ENCODE measurements at places on chromosomes 3 and 15.

DNA sequence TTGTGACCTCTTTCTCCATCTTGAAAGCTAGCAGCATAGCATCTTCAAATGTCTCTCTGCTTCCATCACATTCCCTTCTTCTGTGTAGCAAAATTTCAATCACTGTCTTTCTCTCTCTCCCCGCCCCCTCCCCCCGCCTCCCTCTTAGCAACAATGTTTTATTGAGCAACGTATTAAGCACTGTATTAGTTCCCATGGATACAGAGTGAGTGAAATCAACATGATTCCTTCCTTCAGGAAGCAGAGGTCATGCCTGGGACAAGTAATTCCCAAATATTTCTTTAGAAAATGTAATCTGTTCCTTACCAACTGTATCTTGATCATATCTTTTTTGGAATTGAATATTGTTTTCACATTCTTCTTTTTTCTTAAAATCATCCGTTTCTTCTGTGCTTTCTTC is 373.7 kb upstream of the NECTIN3 start:
- DNase-seq = no peak

- no peak for DNase-seq
Measured at GRCh38 chr3:120368172-120368571, 19.0 kb upstream of the LRRC58 start.

DNA sequence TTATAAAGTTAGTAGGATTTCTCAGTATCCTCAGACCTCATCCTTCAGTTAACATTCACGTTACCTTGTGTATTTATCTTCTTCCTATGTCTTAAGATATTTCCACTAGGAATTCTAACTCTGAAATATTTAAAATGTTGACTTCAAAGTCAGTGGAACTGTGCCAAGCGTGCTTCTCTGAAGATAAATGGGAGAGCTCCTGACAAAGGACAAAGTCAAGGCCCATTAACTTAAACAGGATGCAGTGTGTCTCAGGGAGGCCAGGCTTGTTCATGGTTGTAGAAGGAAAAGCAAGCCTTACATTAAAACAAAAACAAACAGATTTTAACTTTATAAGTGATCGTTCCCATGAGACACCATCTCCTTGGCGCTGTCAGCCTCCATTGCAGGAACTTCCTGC is 41.5 kb downstream of the ABHD17C start:
- no peak for DNase-seq

DNA sequence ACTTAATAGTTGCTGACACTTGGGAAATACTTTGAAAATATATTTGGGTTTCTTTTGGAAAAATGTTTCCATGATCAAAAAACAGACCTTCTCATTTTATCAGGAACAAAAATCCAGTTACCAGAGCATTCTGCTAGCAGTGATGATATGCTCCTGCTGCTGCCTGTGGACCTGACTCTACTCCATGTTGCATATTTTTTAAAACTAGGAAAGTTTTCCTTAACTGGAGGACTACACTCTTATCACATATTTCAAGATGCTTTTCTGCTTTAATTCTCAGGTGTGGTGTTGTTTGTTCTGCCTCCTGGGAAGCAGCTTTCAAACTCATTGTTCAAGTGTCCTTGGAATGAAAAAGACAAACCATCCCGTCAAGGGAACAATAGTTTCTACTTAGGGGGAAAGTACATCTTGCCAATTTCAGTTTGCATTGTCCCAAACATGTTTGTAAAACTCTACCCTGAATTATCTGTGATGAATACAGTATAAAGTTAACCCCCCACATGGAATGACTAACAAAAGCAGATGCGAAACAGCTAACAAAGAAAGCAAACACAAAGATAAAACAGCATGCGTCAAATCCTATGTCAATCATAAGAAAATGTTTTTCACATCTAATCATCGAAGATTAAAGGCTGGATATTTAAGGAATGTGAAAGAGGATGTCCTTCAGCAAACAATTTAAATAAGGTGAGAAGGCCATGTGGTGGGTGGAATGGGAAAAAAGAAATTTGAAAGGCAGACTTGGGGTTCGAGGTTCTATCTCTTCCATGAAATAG is 40.1 kb upstream of the PSMD6 start:
- DNase-seq = no peak

DNA sequence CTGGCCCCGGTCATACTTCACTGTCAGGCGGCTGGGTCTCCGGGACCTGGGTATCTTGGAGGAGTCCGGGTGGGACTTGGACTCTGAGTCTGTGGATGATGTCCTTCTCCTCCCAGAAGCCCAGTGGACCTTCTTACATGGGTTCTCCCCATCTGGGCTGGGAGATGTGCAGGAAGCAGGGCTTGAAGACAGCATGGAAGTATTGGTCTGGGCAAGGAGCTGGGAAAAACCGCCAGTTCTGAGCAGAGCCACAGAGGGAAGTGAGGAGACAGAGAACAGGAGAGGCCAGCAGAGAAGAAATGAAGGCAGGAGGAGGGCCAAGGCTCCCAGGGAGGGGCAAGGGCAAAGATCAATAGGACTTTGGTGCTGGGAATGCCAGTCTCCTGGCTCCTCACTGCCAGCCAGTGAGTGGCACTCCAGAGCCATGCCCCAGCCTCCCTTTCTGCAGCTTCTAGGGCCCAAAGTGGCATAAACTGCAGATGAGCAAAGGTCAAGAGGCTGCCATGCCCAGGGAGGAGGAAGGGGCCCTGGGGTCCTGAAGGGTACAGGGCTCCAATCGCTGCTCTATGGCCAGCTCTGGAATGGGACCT is at the start of gene PPP1R14D:
TSS of gene PPP1R14D (minus strand) at position 262 of the 590 bp plus-strand sequence. CDS start at position 195, 67 bp downstream.
- no peak for DNase-seq

DNA sequence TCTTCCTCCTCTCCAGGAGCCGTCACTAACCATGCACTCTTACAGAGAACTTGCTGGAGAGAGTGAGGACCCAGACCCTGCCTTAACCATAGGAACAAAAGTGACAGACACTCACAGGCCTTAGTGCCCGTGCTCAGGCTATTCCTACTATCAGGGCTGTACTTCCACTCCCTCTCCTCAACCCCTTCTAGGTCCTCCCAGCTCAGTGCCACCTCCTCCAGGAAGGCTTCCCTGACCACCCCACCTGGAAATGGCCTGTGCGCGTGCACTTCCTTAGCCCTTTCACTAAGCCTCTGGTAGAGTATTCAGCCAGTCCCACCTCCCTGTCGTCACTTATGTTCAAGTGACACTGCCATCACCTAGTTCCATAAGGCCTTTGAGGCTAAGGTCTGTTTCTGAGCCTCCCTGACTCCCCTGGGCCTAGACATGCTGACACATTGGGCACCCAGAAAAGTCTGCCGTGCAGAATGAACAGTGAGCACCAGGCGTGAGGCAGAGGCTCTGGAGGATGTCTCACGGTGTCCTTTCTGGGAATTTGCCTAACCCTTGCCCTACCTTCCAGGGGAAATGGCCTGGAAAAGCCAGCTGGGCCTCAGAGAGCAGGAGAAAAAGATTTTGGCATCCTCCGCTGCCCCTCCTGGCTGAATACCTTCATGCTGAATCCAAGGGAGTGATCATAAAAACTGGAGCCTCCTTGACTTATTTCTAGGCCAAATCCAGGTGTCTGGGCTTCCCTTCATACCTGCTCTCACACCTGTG is 108.6 kb upstream of the SMAD3 start:
- DNase-seq = no peak

GRCh38 chr3:171511450-171511849 is 51.2 kb upstream of the TNIK start:
- DNase-seq = no peak

DNA sequence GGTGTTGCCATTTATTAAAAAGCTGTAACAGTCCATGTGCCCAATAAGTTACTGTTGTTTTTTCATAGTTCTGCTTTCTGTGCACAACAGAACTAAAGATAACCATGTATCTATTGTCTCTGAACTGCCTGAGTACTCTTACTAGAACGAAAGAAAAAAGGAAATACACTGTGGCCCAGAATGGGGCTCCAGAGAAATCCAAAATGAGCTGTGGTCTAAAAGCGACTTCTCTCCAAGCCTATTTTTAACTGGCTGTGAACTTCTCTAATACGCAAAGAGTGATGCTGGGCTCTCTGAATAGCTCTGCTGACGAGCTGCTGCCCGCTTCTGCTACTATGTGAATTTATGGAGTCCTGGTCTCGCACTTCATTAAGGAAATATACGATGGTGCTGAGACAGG is 56.2 kb upstream of the LPP start:
- no peak for DNase-seq

DNA sequence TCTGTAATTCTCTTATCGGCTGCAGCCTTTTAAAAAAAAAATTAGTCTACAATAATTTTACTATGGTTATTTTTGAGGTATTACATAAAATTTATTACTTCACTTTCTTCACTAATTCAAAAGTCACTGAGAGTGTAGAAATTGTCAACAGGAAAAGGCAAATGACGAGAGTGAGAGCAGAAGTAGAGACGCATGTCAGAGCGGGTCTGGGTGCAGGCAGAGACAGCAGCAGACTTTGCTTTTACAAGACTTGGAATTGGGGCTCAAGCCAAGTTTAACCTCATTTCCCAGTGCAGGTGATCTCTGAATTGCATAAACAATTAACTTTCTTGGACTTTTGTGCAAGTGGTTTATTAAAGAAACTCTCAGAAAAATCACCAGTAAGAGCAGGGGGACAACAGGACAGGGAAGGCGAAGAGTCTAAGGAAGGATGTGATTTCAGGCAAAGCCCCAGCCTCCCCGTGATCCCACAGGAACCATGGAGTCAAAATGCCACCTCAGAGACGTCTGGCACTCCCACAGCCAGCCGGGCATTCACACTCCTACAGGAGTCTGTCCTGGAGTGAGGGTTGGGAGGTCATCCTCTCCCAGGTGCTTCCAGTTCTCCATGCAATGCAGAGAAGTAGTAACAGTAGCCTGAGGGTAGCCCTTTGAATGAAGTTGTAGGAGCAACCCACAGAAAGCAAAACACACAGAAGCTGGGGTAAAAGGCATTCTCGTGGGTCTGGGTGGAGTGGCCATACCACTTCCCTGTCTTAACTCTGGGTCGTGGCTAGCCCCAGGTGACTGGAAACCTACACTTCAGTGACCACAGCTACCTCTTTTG is 274.0 kb upstream of the TGFBR2 start:
- DNase-seq = no peak

DNA sequence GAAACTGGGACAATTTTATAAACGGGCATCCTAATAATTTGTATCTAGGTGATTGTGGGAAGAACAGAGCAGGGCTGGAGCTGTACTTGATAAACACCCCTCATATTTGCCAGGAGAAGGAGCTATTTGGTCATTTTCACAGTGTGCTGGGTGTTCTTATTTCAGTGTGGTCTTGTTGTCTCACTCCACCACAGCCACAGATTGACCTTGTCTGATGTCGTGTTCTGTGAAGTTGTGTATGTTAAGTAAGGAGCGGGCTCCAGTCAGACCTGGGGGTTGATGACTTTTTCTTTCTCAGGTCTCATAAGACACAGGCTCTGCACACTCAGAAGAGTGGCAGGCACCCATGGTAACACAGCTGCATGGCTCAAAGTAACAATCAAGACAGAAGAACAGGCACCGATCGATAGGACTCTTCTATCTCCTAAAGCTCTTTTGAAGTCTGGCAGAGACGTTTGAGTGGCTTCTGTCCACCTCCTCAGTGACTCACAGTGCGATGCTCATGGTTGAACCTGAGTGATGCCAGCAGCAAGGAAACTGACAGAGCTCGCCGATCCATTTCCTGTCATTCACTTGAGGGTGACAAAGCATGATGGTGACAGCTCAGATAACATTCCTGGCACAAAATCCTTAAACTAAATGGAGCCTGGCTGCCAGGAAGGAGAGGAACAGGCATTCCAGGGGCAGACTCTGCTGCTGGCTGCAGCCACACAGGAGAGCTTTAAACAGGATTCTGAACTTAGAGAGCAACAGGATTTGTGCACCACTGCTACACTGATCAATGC is 20.8 kb downstream of the DPH3 start:
- no peak for DNase-seq

GRCh38 chr3:129116482-129116946 is 5.1 kb downstream of the RAB43 start:
- DNase-seq = no peak

DNA sequence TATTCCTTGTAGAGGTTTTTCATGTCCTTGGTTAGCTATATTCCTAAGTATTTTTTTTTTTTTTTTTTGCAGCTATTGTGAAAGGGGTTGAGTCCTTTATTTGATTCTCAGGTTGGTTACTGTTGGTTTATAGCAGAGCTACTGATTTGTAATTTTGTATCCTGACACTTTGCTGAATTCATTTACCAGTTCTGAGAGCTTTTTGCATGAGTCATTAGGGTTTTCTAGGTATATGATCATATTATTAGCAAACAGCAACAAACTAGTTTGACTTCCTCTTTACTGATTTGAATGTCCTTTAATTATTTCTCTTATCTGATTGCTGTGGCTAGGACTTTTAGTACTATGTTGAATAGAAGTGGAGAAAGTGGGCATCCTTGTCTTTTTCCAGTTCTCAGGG is 737.4 kb downstream of the ZNF385D start:
- no peak for DNase-seq

GRCh38 chr3:15102836-15103235 is 3.9 kb upstream of the RBSN start:
- no peak for DNase-seq

DNA sequence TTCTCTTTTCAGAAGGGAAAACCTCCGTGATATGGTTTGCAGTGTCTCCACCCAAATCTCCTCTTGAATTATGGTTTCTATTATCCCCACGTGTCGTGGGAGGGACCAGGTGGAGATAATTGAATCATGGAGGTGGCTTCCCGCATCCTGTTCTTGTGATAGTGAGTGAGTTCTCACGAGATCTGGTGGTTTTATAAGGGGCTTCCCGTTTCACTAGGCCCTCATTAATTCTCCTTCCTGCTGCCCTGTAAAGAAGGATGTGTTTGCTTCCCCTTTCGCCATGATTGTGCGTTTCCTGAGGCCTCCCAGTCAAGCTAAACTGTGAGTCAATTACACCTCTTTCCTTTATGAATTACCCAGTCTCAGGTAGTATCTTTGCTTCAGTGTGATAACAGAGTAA is 692.7 kb upstream of the GRM7 start:
- DNase-seq = no peak

DNA sequence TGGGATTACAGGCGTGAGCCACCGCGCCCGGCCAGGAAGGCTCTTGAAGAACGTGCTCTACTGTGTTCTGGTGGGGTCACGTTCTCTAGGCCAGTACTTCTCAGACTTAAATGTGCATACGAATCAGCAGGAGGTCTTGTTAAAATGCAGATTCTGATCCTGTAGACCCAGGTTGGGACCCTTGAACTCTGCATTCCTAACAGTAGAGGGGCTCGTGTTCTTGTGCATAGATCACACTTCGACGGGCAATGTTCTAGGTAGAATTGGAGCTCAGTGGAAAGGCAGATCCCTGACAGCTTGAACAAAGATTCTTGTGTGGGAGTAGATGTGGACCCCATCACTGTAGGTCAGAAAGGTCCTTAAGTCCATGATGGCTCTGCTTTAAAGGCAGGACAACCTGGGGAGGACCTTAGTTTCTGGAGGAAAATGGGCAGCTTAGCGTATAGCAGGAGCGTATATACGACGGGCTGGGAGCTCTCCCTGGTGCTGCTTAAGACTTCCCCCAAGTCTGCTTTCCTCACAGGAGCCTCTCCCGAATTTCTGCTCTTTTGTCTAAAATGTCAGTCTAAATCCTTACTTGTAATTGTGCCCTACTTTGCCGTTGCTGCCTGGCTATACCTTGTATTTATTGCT is 16.9 kb upstream of the FAM81A start:
- DNase-seq = no peak

All from uterus (tissue), 4 donors.